ENCODE measurements at places on chromosomes 16 and 17. TPM values are rescaled to one million over a fixed set of nuclear protein-coding genes. Genes with fewer than 3 reads are reported as not detected.

GRCh38 chr17:77580531-77581270 is 377.8 kb upstream of the TNRC6C start:
- peak; percentile 37 for DNase-seq

GRCh38 chr17:1029196-1029921 is 32.4 kb downstream of the TIMM22 start:
- peak; percentile 91 for DNase-seq

PMFBP1 gene
- 0.66 TPM for total RNA-seq

GRCh38 chr16:64159976-64160375 is 961.9 kb downstream of the CDH11 start:
- DNase-seq, result no peak

GRCh38 chr16:24966634-24967033 is 48.5 kb downstream of the ARHGAP17 start:
- DNase-seq, result no peak

SLC7A6OS gene
- total RNA-seq, result 21.1 TPM

- no peak for DNase-seq
These were observed 455.5 kb downstream of the SOX9 start for GRCh38 chr17:72576289-72576759.

DNA sequence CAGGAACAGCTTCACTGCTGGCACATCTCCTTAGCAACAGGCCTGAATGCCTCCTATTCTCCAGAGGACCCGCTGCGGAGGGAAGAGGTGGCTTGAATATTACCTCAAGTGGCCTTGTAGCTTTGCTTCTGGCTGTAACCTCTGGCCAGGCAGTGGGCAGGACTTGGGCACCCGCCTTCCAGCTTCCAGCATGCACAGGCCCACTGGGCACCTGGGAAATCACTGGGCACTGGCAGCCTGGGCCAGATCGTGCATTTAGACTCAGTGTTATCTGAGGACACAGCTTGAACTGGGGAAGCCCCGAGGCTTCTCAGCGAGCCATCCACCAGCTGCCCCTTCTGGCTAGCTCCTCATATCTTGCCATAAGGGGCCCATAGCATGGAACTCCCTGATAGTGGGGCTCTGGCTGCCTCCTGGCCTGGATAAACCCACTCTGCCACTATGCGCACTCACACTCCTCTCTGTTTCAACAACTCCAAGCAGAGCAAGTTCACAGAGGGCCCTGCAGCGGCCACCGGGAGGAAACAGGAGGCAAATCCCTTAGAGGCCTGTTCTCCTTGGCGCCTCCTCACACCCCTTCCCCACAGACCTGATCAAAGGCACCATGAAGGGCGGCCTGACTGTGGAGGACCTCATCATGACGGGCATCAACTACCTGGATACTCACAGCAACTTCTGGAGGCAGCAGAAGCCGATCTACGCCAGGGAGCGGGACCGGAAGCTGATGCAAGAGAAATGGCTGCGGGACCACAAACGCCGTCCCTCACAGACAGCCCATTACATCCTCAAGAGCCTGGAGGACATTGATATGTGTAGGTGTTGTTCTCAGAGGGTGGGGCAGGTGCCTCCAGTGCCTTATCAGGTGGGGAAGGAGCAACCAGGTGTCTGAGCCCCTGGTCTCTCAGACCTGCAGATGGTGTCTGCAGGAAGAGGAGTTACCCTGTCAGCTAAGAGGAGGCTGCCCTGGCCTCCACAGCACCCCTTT is 7.8 kb downstream of the ODAD4 start:
- DNase-seq, result no peak

DNA sequence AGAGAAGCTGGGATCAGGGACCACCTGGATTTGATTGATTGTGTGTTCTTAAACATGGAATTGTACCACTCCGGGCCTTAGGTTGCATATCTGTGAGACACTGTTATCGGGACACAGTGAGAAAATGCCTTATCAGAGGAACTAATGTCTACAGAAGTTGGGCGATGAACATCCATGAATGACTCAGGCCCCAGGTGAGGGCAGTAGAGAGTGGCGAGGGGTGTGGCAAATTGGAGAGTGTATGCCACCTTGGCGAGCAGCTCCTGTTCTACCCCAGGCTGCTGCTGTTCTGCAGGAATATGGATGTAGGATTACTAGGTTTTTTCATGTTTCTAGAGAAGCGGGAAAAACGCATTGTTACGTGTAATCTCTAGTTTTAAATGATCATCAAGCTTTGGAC is 38.8 kb downstream of the CLEC16A start:
- DNase-seq, result no peak

- DNase-seq, result no peak
These were observed 67.3 kb downstream of the MYH10 start for GRCh38 chr17:8563024-8563776.

GPR179 gene
- not detected for total RNA-seq

GRCh38 chr16:85991425-85991824 is 92.5 kb downstream of the IRF8 start:
- DNase-seq, result peak; percentile 39

RNF43 gene
- not detected for total RNA-seq

PYDC1 gene
- not detected for total RNA-seq

DNA sequence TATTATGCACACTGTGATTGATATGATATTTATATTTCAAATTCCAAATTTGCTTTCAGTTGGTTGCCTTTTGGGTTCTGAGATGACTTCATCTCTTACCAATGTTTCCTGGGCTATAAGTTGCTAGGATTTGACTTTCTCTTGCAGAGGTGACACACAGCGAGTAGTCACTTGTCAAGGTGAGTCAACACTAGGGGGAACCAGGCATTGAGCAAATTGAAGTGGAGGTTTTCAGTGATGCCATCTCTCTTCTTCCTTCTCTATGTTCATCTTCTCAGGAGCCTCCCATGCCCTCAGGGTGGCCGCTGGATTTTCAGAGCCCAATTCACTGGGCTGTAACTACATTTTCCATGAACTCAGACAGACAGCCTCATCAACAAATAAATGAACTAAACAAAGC is 6.0 kb upstream of the CPD start:
- no peak for DNase-seq

DNA sequence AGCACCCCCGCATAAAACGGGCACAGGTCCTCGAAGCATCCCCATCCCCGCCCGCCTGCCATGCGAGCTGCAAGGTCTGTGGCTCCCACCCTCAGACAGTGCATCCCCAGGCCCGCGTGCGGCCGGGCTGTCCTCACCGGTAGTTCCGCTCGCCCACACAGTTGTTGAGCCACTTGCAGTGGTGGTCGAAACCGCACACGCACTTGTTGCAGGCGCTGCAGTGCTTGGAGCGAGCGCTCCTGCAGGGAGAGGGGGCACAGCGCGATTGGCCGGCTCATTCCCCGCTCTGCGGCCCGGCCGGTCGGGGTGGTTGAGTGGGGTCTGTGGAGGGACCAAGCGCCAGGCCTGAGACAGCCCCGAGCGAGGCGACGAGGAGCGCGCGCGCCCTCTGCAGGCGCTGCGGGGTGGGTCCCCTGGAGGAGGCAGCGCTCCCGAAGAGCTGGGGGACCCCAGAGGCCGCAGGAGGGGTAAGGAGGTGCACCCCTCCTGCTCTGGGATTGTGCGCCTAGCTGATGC is 6.0 kb upstream of the TPPP3 start:
- DNase-seq, result no peak

IL17C gene
- not detected for total RNA-seq

DNA sequence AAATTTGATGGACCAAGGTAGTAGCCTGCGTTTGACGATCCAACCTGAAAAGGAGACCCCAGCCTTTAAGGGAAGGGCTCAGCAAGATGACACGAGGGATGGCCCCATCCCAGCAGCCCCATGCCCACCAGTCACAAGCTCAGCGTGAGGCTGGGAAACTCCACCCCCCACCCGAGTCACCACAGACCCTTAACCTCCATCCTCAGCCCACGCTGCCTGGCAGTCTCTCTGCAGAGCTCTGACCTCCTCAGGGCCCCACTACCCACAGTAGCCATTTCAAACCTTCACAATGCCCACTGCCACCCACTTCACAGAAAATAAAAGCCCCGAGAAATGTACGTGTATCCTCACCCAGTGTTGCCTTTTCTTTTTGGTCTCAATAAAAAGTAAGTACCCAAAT is 18.7 kb downstream of the USP36 start:
- peak; percentile 44 for DNase-seq

GRCh38 chr16:30152517-30152916 is 29.5 kb upstream of the MAPK3 start:
- DNase-seq, result no peak

KRT28 gene
- not detected for total RNA-seq

DNA sequence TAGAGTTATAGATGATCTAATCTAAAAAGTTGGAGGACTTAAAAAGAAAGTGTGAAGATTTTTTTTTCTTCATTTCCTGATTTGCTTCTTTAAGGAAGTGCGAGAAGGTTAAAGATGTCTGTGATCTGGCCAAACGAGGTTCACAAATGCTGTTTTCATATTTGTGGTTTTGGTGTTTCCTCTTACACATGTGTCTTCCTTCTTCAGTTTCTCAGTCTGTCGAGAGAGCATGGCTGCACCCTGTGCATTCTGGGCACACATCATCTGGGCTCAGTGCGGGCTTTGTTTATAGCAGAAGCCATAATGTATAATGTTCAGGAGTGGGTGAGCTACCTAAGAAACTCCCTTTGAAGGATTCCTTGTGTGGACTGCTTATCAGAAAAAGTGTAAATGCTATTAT is 260.4 kb upstream of the TBX2 start:
- DNase-seq, result no peak

DNA sequence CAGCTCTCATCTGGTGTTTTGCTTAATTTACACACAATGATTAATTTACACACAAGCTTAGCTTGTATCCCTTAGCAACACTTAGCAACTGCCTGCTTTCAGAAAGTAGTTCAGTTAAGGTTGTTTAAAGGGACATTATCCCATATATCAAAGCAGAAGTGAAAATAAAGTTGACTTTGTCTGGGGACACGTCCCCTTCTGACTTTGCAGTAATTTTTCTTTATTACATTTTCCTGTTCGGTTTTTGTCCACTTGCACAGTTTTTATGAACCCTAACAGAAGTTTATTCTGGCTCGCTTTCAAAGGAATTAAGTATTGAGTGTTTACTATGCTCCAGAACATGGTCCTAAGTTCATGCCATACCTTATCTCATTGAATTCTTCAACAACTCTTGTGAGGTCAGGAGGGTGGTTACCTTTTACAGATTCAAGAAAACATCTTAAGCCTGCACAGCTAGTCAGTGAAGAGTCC is 41.5 kb downstream of the ARHGAP44 start:
- no peak for DNase-seq

DNA sequence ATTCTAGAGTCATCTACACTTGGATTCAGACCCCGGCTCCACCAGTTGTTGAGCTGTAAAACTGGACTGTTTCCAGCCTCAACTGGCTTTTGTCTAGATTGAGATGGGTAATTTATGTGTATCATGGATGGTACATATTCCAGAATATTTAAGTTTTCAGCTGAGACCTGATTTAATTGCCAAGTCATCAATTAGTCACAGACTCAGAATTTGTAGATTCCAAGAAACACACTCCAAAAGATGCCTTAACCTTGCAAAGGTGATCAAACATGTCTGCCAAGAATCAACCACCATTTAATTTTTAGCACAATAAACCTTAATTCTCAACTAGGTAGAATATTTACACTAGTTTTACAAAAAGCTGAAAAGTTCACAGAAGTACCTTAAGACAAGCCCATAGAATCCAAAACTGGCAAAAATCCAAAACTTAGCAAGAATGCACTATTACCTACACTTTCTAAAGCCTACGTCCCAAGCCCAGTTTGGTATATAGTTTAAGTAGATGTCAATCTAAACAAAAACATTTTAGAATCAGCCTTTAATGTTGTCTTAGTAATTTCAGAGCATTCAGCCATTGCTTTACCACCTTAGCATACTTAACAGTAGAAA is 17.7 kb downstream of the SIAH1 start:
- no peak for DNase-seq

ABCC11 gene
- not detected for total RNA-seq

GRCh38 chr17:42608305-42609181 is 631 bp downstream of the RETREG3 start:
- no peak for DNase-seq

CES3 gene
- total RNA-seq, result 1.0 TPM

DNA sequence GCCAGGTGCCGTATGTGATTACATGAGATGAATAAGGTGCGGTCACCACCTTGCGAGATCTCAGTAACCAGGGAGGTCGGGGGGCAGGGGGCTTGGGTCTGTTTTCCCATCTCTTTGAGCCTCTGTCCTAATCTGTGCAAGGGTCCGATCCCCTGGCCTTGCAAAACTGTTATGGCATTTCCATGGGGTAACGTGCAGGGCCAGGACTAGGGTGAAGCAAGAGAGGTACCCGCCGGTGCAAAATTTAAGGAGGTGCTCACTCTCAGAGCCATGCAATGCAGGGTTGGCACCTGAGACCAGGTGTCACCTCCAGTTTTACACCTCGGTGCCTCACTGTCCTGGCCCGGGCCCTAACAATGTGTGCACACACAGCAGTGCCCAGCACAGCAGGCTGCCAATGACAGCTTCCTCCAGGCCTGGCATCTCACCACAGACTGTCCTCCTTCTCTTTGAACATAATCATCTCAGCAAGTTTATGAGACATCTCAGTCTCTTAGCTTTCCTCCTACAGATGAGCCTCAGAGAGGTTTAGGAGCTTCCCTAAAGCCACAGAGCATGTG is 43.6 kb downstream of the C16orf95 start:
- DNase-seq, result no peak

DNA sequence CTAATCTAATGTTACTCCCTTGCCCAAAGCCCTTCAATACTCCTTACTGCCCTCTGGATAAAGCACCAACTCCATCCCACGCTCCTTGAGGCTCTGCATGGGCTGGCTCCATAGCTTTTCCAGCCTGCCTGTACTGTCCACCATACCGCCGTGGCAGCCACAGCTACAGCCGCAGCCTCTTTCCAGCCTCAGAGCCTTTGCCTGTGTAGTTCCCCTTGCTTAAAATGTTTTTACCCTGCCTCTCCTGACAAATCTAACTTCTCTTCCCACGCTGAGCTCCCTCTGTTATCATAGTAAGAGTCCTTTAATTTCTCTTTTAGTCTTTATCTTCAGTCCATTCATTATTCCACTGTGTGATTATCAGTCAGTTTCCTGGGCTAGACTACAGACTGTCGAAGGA is 22.0 kb downstream of the TEX14 start:
- no peak for DNase-seq

TNFRSF13B gene
- not detected for total RNA-seq

MFAP4 gene
- 564 TPM for total RNA-seq

GRCh38 chr16:89037261-89038152 is 56.1 kb upstream of the ACSF3 start:
- DNase-seq, result peak; percentile 60

GRCh38 chr16:88634994-88635670 is 3.2 kb upstream of the IL17C start:
- no peak for DNase-seq

RPS6KB1 gene
- total RNA-seq, result 51.0 TPM

KRT25 gene
- total RNA-seq, result not detected

ELP5 gene
- 31.0 TPM for total RNA-seq

GRCh38 chr16:85867189-85867588 is 31.8 kb upstream of the IRF8 start:
- DNase-seq, result no peak

BAIAP2 gene
- 23.7 TPM for total RNA-seq

Measured in aorta (tissue), 5 donors.